ENCODE measurements at places on chromosomes 6 and 20.
A peak's percentile ranks its signal among the peaks of the same experiment; 100 is the strongest.

- DNase-seq = no peak
Observed at GRCh38 chr6:11430036-11430435, 107.5 kb upstream of the TMEM170B start.

- DNase-seq = no peak
Observed at GRCh38 chr6:44771647-44772415, 384.3 kb downstream of the CDC5L start.

DNA sequence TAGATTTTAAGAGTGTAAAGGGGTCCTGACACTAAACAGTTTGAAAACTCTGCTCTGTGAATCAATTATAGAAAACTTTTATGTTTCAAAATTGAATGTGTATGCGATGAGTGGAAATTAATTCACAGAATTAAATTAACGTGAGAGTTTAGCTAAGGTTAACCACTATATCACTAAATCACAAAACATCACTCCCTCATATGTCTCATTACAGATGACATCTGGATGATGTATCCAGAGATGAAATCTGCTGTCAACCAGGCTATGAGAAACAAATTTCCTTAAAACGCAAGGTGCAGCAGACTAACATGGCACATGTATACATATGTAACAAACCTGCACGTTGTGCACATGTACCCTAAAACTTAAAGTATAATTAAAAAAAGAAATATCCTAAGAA lies 27.3 kb downstream of the PRSS35 start:
- no peak for DNase-seq

DNA sequence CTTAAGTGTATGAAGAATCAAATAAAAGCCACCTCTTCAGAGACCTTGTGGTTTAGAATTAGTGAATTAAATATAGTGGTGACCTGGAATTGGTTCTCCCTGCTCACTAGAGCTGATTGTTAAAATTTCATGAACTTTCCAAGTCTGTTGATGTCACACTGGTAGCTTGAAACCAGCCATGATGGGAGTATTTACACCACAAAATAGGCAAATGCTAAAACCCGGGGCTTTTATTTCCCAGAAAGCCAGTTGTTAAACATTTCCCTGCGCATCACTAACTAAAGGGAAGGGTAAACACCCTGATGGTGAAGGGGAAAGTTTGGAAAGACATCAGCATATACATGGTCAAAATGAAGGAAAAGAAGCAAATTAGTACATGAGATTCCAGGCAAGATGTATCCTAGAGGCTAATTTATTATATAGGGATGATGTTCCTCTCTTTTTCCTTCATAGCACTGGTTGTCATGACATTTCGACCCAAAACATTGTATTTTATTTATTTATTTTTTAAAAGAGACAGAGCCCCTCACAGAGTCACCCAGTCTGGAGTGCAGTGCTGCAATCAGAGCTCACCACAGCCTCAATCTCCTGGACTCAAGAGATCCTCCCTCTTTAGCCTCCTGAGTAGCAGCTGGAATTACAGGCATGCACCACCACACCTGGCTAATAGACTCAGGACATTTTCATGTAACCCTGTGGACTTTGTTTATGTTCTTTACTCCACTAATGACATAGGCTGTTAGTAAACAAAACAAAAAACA lies 123.2 kb downstream of the RIN2 start:
- DNase-seq = no peak

- DNase-seq = no peak
Observed at GRCh38 chr20:3801846-3802245, 5.7 kb downstream of the CDC25B start.

GRCh38 chr20:49647550-49647949 lies 66.1 kb downstream of the B4GALT5 start:
- no peak for DNase-seq

GRCh38 chr6:158213925-158214674 lies 46.0 kb downstream of the GTF2H5 start:
- DNase-seq = peak; percentile 60

- no peak for DNase-seq
Observed at GRCh38 chr6:42086046-42087035, 36.0 kb downstream of the TAF8 start.

- DNase-seq = no peak
Observed at GRCh38 chr6:104591573-104592334, 268.0 kb downstream of the HACE1 start.

DNA sequence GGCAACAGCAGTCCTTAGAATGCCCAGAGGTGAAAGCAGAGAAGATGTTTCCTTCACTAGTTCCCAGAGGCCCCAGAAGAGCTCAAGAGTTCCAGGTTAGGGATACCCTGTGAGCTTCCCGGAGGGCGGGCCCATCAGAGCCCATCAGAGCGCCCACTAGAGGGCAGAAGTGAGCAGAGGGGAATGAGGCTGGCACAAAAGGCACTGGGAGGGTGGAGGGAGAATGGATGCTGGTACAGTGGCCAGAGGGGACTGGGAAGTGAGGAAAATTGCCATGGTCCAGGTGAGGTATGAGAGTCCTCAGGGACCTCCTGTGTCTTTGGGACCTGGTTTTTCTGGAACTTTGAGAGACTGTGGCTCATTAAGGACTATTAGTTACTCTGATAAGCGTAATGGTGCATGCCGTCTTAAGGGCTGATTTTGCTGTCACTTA lies 57.3 kb downstream of the LINC00237 start:
- DNase-seq = peak; percentile 13

- DNase-seq = no peak
Observed at GRCh38 chr6:7550433-7550801, 8.9 kb downstream of the DSP start.

DNA sequence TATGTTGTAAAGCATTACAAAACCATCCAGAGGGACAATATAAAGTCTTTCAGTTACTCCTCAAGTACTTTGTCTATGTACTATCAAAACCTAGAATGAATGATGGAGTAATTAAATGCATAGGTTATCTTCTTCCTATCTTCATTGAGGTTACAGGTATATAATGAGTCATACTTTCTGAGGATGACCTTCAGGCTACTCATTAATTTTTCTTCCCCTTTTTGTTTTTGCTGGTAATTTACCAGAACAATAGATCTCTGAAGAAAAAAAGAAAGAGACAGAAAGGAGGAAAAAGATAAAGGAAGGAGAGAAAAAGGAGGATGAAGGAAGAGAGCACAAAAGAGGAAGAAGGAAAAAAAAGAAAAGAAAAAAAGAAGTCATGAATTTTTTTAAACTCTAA lies 398.4 kb downstream of the TBC1D32 start:
- DNase-seq = no peak

DNA sequence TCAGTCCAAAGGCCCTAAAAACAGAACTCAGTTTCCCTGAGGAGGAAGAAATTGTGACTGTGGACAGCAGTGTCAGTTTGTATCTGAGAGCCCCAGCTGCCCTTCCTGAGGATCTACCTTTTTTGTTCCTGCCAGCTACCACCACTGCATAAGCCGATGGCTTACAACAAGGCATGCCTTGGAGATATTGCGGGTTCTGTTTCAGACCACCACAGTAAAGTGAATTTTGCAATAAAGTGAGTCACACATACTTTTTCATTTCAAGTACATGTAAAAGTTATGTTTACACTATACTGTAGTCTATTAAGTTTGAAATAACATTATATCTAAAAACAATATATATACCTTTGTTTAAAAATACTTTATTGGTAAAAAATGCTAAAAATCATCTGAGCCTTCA lies 9.6 kb upstream of the CST3 start:
- no peak for DNase-seq

DNA sequence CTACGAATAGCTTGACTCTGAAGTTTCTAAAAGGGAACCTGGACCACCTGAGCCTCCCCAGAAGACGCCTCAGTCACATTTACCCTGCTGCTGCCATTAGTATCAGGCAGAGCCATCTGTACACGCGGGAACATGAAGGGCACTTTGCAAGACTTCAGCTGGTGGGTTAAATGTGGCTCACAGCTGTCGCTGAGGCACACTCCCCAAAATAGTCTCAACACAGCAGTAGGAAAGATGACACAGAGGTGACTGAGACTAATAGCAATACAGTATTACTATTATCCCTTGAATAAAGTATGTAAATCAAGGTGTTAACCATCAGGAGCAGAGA lies 29.0 kb downstream of the PSMB1 start:
- DNase-seq = no peak

DNA sequence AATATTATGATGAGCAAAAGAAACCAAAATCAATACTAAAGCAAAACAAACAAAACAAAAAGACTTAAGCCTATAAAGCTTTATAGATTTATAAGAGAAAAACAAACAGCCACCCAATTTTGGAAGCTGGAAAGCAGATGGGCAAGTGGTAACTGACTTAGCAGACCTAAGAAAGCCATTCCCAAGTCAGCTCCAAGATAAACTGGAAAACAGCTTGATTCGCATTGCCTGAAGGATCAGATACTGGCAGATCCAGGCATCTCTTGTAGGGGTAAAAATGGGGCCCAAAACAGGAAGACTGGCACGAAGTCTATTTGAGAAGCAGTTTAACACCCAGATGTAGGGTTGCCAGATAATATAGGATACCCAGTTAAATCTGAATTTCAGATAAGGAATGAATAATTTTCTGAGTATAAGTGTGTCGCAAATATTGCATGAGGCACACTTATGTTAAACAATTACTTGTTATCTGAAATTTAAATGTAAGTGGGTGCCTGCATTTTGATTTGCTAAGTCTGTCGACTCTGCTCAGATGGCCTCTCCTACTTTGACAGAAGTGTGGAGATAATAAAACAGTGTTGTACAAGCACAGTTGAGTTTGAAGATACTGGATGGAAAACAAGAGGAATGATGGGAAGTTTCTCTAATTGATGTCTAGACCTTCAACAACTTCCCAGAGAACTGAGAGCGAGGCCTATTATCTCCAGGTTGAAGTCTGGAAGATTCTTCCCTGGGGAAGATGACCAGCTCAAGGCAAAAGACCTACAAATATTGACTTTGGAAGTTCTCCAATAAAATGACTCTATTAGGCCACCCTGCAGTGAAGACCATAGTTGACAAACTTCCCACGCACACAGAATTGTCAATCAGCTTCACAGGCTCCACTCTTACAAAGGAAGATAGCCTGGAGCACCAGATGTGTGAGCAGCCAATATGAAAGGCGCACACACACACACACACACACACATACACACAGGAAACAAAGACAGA lies 113.4 kb downstream of the FAM50B start:
- no peak for DNase-seq

GRCh38 chr6:157891544-157892362 lies 68.7 kb downstream of the SNX9 start:
- DNase-seq = no peak

- DNase-seq = no peak
Observed at GRCh38 chr6:2235777-2236495, 9.5 kb downstream of the GMDS start.

GRCh38 chr20:63854766-63855362 lies 6.4 kb upstream of the ABHD16B start:
- no peak for DNase-seq

- DNase-seq = no peak
Observed at GRCh38 chr20:62336329-62336728, 30.8 kb downstream of the LAMA5 start.

GRCh38 chr6:109260701-109261100 lies 121.6 kb downstream of the CD164 start:
- DNase-seq = no peak

DNA sequence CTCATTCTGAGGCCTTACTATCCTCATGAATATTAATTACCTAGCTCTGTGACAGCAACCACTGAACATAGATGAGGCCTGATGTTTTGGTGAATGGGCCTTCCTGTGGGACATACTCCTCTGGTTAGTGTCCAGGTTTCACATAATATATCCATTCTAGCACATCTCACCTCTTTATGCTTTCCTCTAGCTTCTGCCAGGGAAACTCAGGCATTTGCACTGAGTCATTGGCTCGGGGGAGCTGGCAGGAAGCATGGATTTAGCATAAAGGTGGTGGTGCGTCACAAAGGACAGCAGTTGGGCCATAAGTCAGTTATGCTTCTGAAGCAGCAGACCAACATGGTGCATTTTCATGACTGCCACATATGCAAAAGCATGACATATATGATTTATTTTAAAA lies 37.5 kb upstream of the TMEM170B start:
- no peak for DNase-seq

- peak; percentile 40 for DNase-seq
Observed at GRCh38 chr20:1215386-1216170, 10.3 kb upstream of the RAD21L1 start.

GRCh38 chr6:84003131-84003530 lies 30.4 kb upstream of the MRAP2 start:
- DNase-seq = no peak

DNA sequence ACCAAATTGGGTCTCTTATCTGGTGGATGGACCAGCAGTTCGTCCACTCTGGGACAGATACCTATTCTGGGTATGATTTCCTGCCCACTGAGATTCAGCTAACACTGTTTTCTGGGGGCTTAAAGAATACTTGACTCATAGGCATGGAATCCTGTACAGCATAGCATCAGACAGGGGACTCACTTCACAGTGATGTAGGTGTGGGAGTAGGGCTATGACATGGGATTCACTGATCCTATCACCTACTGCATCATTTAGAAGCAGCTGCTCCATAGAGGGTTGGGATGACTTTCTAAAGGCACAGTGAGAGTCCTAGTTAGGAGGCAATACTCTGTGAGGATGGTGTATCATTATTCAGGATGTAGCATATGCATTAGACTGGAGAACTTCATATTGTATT lies 74.5 kb upstream of the AHI1 start:
- DNase-seq = no peak

DNA sequence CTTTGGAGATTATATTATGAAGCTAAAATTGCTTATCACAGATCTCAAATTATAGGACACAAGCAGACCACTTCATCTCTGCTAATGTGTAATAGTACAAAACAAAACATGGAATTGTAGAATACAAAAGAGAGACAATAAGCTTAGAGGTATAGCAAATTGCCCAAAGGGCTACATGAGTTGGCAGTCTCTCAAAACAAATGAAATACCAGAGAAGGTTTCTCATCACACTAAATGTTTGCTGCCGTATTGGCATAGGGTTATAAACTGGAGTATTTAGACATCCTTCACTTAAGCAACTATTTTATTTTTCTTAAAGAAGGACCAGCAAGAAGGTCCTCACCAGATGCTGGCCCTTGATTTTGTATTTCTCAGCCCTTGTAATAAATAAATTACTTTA lies 5.9 kb upstream of the EYA4 start:
- no peak for DNase-seq

GRCh38 chr6:121627761-121628160 lies 192.3 kb downstream of the GJA1 start:
- DNase-seq = no peak

- DNase-seq = no peak
Observed at GRCh38 chr6:88074791-88075190, 27.1 kb downstream of the SPACA1 start.

GRCh38 chr6:18363746-18364145 lies 23.4 kb upstream of the RNF144B start:
- no peak for DNase-seq

DNA sequence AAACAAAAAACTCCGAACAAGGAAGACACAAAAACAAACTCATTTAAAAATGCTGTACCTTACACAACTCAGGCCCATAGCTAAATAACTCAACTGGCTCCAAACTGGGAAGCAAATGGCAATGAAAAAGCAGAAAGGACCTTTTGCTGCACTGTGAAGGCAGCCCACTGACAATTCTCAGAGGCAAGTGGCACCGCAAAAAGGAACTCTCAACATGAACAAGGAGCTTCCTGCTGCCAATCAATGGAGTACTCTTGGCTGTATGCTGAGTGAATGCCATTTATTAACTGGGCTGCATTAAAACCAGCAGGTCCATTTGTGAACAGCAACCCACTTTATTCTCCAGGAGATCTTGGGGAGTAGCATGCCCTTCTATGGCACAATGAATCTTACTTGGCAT lies 209.9 kb downstream of the PTPRK start:
- DNase-seq = no peak

All from CD4-positive, alpha-beta T cell treated with Interleukin-6 at 100 ng/mL for 8 hours (primary cell).